ENCODE measurements at places on chromosomes 2 and 18. TPM values are rescaled to one million over a fixed set of nuclear protein-coding genes. Genes with fewer than 3 reads are reported as not detected.

The PTPRM gene
- total RNA-seq, result 3.6 TPM

The COL3A1 gene
- not detected for total RNA-seq

The RUFY4 gene
- 2.1 TPM for total RNA-seq

The SPC25 gene
- total RNA-seq, result 0.96 TPM

The REL gene
- 146 TPM for total RNA-seq

The CCDC74B gene
- total RNA-seq, result not detected

The FOXI3 gene
- total RNA-seq, result not detected

The LIMS4 gene
- not detected for total RNA-seq

The SP9 gene
- not detected for total RNA-seq

The PRKAG3 gene
- not detected for total RNA-seq

The LYG1 gene
- 2.0 TPM for total RNA-seq

The CKAP2L gene
- 3.4 TPM for total RNA-seq

The CLEC4F gene
- total RNA-seq, result not detected

The GPBAR1 gene
- total RNA-seq, result 1.2 TPM

The DSEL gene
- 0.17 TPM for total RNA-seq

The LCT gene
- not detected for total RNA-seq

The NBAS gene
- 31.9 TPM for total RNA-seq

The UGT1A3 gene
- total RNA-seq, result not detected
